ENCODE measurements at places on chromosomes 11 and 22.
A peak's percentile ranks its signal among the peaks of the same experiment; 100 is the strongest.

DNA sequence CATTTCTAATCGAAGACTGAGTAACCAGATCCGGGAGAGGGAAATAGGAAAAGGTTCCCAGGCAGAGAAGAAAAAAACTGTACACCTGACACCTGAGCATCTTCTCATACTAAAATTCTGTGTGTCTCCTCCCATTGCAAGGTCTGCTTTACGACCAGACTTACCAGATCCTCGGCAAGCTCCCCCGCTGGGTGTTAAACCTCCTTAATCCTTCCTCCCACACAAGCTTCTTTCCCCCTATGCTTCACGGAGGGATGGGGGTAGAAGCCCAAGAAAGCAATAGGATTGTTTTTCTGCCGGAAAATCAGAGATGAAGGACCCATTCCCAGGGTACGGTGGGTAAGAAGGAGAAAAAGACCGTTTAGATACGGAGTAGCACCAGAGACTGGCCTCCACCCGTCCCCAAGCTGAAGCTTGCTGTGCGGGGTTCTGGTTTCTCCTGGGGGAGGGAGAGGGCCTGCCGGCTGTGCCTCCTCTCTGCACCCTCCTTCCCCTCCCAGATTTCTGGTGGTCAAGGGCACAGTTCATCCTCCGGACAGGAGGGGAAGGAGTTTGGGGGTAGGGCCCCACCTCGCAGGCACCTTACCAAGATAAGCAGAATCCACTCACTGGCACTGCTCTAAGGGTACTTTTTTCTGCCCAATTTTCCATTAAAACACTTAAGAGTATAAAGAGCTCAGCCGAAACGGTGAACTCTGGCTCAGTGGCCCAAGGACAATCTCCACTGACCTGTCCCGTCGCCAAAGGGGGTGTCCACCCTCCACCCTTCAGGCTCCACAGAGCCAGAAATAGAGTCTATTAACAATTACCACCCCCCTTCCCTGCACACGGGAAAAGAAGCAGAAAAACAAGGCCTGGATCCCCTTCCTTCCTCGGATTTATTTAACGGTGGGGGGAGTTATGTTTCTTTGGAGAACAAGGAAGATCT lies 1.2 kb downstream of the TOB2 start:
- DNase-seq, result peak; percentile 26

DNA sequence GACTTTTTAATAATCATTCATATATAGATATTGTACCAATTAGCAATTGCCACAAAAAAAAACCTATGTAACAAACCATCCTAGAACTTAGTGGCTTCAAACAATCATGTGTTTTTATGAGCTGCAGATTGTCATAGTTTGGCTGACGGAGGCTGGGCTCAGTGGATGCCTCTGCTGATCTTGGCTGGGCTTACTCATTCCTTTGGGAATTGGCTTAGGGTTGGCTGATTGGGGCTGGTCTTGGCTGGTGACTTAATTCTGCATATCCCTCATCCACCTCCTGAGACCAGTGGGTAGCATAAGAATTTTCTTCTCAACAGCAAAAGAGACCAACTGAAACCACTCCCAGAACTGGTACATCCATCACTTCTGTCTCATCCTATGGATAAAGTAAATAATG lies 57.9 kb upstream of the PHF21B start:
- peak; percentile 28 for DNase-seq

DNA sequence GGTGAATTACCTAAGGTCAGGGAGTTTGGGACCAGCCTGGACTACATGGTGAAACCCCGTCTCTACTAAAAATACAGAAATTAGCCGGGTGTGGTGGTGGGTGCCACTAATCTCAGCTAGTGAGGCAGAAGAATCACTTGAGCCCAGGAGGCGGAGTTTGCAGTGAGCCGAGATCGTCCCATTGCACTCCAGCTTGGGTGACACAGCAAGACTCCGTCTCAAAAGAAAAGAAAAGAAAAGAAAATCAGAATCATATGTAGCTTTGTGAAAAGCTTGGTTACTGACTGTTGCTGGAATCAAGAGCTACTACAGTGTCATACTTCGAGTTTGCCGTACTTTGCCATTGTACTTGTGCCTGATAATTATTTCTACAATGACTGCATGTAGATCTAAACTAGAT lies 4.2 kb upstream of the TMEM135 start:
- no peak for DNase-seq

- DNase-seq, result no peak
Measured at GRCh38 chr11:33801821-33802193, 27.5 kb upstream of the FBXO3 start.

DNA sequence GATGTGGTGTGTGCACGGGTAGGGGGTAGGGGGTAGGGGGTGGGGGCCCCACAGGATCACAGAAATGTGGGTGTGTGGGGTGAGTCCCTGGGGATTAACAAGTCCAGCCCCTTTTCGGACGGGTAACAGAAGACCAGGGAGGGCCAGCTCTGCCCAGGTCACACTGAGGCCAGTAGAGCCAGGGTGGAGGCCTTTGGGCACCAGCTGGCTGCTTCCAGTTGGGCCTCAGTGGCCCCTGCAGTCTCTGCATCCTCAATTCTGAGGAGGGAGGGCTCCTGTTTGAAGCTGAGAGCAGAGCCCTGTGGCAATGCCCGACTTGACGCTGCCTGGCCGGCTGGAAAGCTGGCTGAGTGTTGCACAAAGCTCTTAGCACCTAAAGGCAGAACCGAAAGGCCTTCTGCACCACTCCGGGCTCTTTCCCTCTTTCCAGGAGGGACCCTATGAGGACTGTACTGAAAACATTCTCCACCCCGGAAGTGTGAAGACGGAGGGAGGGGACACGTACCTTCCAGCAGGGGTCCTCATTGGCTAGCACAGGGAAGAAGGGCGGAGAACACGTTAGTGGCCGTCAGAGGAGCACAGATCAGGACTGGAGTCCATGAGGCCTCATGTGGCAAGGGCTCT lies 120.4 kb downstream of the PHF21B start:
- no peak for DNase-seq

- no peak for DNase-seq
Measured at GRCh38 chr11:13859892-13860291, 102.6 kb upstream of the SPON1 start.

- peak; percentile 83 for DNase-seq
Measured at GRCh38 chr11:57779276-57779675, 17.7 kb downstream of the CTNND1 start.

- no peak for DNase-seq
Measured at GRCh38 chr22:23272834-23273233, 92.5 kb downstream of the BCR start.

- no peak for DNase-seq
Measured at GRCh38 chr11:117547946-117548345, 220.3 kb downstream of the CEP164 start.

- DNase-seq, result peak; percentile 95
Measured at GRCh38 chr11:19628018-19628417, 84.6 kb upstream of the NAV2 start.

GRCh38 chr22:28142361-28142961 lies 223.4 kb upstream of the PITPNB start:
- DNase-seq, result peak; percentile 94

- peak; percentile 76 for DNase-seq
Measured at GRCh38 chr22:49930596-49931412, 12.4 kb downstream of the CRELD2 start.

GRCh38 chr11:86138958-86139357 lies 70.1 kb upstream of the PICALM start:
- DNase-seq, result no peak

GRCh38 chr11:60910281-60910687 lies 3.7 kb upstream of the TMEM109 start:
- DNase-seq, result no peak

DNA sequence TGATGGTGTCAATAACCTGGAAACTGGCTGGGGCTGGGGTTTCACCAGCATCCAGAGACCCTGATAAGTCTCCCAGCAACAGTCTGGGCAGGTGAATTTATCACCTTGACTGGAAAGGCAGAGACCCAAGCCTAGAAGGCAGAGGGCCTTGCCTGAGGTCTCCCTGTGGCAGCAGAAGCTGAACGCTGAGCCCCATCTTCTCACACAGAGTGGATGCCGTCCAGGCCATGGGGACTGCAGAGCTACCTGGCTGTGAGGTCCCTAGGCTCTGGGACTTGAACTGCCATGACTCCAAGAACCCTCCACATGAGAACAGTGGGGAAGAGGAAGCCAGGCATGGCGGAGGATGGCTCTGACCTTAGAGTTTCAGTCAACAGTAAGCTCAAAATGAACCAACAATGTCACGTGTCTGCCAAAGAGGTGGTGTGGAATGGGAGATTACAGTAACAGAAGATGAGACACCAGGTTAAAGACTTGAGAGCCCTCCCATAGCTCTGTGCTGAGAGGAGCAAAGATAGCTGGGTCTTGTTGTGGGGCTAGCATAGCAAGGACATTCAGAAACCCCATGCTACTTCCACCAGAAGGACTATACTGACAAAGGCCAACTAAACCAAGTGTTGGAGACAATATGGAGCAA lies 79.1 kb upstream of the LINC01488 start:
- DNase-seq, result peak; percentile 31

DNA sequence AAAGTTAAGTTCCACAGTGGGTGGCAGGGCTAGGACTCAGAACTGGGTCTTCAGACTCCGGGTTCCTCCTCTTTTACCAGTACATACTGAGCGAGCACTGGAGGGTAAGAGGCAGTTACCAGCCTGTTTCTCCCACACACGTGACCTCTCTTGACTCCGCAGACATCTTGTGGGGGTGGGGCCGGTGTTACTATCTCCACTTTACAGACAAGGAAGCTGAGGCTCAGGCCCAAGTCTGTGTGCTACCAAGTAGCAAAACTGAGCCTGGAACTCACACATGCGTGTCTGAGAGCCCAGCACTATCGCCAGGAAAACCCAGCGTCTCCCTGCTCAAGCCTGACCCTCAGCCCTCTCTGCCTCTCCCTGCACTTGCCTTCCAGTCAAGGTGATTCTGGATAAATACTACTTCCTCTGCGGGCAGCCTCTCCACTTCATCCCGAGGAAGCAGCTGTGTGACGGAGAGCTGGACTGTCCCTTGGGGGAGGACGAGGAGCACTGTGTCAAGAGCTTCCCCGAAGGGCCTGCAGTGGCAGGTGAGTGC lies 16.0 kb upstream of the SMIM35 start:
- no peak for DNase-seq

All from cardiac fibroblast (primary cell).